ENCODE measurements at places on chromosomes 12 and 14.

- no peak for DNase-seq
Measured at GRCh38 chr14:73742520-73743238, 28.5 kb upstream of the PNMA1 start.

DNA sequence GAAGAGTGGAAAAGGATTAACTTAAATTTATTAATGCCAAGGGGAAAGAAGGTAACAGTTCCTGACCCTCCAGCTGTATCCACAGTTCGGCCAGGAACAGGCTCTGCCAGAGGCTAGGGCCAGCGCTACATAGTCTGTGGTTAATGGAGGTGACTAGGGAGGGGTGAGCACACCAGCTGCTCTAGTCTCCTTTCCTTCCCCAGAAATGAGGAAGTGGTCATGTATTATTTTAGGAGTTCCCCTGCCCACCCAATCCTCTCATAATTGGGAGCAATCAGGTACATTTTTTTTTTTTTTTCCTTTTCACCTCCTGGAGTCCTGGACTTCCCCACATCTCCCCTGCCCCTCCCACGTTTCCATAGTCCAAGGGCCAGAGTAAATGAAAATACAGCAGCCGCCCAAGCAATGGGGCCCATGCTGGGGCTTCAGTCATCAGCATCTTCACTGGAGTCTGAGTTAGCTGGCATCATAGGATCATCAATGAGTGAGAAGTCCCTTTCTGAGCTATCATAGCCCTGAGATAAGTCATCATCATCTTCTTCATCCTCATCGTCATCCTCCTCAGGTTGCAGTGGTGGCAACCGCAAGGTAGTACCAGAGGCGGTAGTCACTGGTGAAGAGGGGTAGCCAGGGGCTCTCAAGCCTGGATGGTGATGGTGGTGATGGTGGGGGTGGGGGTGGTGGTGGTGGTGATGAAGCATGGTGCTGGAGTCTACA lies 1.5 kb upstream of the SUPT16H start:
- no peak for DNase-seq

DNA sequence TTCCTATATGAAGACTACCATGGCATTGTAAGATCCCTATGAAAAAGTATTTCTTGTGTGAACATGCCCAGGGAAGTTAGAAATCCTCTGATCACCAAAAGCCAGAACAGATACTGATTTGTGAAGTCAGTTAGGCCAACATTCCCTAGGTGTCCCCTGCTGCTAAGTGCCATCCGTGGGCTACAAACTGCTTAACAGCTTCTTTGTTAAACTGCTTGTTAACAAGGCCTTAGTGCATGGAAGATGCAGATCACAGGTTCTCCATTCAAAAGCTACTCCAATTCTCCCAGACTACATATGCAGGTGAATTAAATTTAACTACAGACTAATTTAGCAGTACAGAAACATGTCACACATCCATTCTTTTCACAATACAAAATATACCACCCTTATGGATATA lies 108.2 kb downstream of the PRICKLE1 start:
- no peak for DNase-seq

- no peak for DNase-seq
Measured at GRCh38 chr14:74945261-74945851, 10.0 kb downstream of the PGF start.

GRCh38 chr12:89701606-89702206 lies 6.9 kb downstream of the ATP2B1 start:
- no peak for DNase-seq

DNA sequence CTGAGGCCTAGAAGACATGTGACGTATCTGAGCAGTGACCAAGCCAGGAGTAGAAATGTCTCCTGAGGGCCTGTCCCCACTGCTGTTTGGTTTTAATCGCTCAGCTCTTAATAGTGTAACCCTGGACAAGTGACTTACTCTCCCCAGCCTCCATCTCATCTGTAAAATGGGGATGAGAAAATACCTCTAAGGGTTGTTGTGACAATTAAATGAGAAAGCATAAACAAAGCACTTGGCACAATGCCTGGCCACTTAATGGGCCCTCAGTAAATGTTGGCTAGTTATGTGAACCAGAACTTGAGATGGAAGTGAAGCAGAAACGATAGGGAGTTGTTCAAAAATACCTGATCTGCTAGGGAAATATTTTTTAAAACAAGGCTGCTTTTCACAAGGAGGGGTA lies 58.2 kb downstream of the HMGA2 start:
- DNase-seq, result peak; percentile 27

- DNase-seq, result peak; percentile 60
Measured at GRCh38 chr12:10701131-10701681, 21.9 kb downstream of the YBX3 start.

GRCh38 chr12:3165078-3165980 lies 88.2 kb downstream of the TSPAN9 start:
- DNase-seq, result no peak

- DNase-seq, result no peak
Measured at GRCh38 chr14:69572030-69572840, 2.4 kb downstream of the CCDC177 start.

DNA sequence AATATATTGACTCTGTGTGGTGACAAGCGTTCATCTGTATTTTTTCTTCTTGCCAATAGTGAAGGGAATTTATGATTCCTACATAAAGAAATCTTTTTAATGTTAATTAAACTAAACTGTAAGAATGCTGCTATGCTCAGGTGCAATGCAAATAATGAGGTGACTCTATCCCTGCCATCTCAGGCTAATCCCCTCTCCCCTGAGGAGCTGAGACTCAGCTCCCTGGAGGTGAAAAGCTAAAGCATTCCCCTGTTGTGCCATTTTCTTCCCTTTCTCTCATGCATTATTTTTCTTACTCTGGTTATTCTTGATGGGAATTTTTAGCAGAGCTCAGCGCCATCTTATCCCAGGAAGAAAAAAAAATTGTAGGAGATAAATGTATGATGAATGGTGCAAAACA lies 113.9 kb upstream of the FGD4 start:
- DNase-seq, result no peak

DNA sequence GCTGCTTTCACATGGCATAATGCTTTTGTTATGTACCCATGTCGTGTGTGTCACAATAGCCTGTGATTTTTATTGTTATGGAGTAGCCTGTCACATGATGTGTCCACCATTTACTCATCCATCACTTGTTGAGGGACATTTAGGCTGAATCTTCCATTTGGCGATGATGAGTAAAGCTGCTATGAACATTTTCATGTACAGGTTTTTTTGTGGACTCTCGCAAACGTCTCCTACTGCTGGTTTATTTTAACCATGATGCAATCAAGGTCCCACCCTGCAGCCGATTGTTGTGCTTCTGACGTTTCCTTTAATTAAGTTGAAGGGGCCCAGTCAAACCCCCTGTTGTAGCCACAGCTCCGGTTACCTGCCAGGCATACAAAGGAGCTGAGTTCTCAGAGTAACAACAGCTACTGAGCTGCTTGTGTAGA lies 63.2 kb downstream of the ZNF664 start:
- DNase-seq, result no peak

Data from fibroblast of gingiva (primary cell).